ENCODE measurements at places on chromosomes 1 and 21. TPM values are rescaled to one million over a fixed set of nuclear protein-coding genes. Genes with fewer than 3 reads are reported as not detected.

Gene GPR25
- not detected for total RNA-seq

DNA sequence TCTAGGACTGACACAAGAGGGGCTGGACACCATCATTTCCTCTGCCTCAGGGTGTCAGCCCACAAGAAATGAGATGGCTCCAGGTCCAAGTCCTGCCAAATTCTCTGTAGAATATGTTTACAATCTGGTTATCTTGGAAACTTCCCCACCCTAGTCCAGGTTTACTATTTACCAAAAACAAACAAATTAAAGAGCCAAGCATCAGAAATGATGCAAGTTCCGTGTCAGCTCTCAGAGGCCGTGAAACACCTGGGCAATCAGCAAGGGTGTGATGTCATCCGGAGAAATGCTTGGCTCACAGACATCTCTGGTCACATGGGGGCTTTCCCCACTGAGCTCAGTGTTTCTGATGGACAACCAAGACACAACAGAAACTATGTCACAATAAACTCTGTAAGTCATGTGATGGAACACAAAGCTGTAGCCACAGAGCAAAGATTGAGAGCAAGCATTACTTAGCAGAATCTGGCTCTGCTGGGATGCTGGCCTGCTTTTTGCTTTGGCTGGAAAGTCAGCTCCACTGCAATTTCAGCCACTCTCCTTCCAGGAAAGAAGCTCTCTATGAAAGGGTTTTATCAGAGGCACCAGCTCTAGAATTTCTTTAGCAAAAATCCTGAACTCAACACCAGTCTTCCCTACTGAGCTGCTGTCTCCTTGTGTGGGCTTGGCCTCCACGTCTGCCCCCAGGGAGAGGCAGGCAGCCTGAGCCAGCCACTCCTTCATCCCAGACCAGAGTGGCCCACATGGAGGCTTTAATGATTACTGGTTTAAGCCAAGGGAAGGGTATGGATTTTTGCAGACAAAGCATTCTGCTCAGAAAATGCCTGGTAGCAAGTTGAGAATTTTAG, 55.9 kb downstream of the NENF start:
- no peaks in the 10 kb centered on the region for H3K27me3 ChIP-seq
- no peak overlapping the region for H3K4me3 ChIP-seq
- H3K27ac ChIP-seq, result peak overlapping the region; percentile 45
- no peaks in the 10 kb centered on the region for H3K36me3 ChIP-seq
- no peaks in the 10 kb centered on the region for H3K4me1 ChIP-seq

Gene CACNA1E
- total RNA-seq, result not detected

DNA sequence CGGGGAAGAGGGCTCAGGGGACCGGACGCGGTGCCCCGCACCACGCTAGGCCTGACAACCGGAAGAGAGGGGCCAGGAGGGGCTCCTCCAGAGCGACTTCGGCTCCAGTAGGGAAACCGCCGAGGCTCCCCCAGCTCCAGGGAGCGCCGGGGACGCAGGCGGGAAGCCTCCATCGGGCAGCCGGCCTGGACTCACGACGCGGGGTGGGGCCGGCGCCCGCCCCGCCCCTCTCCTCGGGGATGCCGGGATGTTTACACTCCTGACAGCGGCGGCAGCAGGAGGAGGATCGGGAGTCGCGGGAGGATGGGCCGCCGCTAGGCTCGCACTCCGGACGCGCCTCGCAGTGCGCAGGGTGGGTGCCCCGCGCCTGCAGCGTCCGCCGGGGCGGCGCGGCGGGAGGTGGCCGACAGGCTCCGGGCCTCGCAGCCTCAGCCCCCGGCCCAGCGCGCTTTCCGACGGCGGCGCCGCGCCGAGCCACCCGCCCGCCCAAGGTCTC, at the start of gene NEK7:
Gene NEK7 (plus strand): TSS at position 254 of the 496 bp plus-strand sequence. CDS start 75,583 bp downstream, outside the sequence.
- H3K4me1 ChIP-seq, result peaks cover 11% of the 10 kb centered on the region
- H3K36me3 ChIP-seq, result no peaks in the 10 kb centered on the region
- peak within 1 kb of the TSS; percentile 99 for H3K27ac ChIP-seq
- H3K4me3 ChIP-seq, result peak within 1 kb of the TSS; percentile 96

GRCh38 chr1:23638188-23638619, 53.4 kb upstream of the RPL11 start:
- H3K4me3 ChIP-seq, result no peak overlapping the region
- DNase-seq, result no peak
- peaks cover 10% of the 10 kb centered on the region for H3K4me1 ChIP-seq
- H3K36me3 ChIP-seq, result no peaks in the 10 kb centered on the region
- no peaks in the 10 kb centered on the region for H3K27me3 ChIP-seq
- H3K27ac ChIP-seq, result no peak overlapping the region

DNA sequence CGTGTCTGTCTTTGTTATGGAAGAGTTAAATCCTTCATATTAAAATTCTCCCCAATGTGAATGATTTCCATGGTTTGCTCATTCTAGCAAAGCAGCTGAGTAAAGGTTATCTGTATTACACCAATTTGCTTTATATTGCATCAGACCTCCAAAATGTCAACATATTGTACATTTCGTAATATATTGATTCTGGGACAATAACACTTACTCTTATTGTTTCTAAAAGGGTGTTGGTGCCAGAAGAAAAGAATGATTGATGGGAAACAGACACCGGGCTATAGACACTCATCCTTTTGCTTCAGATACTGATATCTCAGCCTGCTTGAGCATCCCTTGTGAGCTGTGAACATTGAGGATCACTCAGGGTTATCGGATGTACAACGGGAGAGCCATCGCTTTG, 7.0 kb downstream of the NTNG1 start:
- DNase-seq, result no peak
- H3K36me3 ChIP-seq, result no peaks in the 10 kb centered on the region
- H3K4me1 ChIP-seq, result no peaks in the 10 kb centered on the region
- no peak overlapping the region for H3K4me3 ChIP-seq
- H3K27me3 ChIP-seq, result peaks cover 25% of the 10 kb centered on the region

DNA sequence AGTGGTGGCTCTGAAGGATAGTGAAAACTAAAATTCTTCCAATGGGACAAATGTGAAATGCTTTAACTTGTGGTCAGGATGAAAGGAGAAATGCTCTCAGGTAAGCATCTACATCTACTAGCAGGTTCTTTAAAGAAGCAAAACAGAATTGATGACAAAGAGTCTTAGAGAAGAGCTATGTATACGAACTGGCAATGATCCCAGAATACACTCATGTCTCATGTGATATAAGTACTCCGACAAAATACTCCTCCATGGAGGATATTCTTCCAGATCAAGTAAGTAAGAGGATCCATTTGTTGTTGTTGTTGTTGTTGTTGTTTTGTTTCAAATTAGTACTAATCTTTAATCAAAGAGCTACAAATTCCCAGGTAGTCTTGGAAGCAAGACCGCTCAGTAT, 174.0 kb upstream of the ATP1B1 start:
- no peak for DNase-seq
- H3K4me3 ChIP-seq, result no peak overlapping the region
- no peak overlapping the region for H3K27ac ChIP-seq
- no peaks in the 10 kb centered on the region for H3K4me1 ChIP-seq
- H3K36me3 ChIP-seq, result no peaks in the 10 kb centered on the region
- H3K27me3 ChIP-seq, result no peaks in the 10 kb centered on the region

DNA sequence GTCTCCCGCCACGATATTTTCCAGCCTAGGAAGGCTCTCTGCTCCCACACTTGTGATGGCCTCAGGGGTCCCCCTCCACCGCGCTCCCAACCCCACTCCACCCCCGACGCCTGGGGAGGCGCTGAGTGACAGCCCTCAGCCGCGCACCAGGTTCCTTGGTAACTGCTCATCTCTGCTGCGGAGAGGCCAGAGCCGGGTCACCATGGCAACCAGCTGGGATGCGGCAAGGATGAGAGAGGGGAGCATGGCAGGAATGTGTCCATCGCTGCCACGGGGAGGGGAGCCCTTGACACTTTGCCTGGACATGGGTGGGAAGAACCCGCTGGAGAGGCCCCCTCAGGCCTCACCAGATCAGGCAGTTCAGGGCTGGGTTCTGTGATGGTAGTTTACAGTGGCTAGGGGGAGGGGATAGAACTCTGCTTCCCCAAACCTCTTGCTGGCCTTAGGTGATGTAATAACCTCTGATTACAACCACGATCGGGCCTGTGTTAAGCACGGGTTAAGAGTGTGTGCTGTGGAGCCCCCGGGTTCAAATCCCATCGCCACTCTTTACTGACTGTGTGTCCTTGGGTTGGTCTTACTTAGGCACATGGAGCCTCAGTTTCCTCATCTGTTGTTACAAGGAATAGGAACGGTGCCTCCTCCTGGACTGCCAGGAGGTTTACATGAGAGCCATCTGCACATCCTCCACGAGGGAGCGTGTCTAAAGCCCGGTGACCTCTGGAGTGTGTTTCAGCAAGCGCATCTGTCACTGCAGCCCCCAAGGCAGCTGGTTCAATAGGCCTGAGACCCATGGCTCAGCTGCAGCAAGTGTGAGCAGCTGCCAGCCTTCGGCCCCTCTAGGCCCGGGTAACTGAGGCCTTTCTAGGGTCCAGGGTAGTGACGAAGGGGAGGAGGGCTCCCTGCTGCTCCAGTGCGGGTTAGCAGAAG, 6.3 kb downstream of the KIF17 start:
- no peak for DNase-seq
- no peaks in the 10 kb centered on the region for H3K4me1 ChIP-seq
- no peaks in the 10 kb centered on the region for H3K36me3 ChIP-seq
- H3K4me3 ChIP-seq, result no peak overlapping the region

- no peak overlapping the region for H3K27ac ChIP-seq
- H3K36me3 ChIP-seq, result no peaks in the 10 kb centered on the region
- H3K4me1 ChIP-seq, result no peaks in the 10 kb centered on the region
- no peaks in the 10 kb centered on the region for H3K27me3 ChIP-seq
Observed at GRCh38 chr1:93608187-93609109, 73.2 kb downstream of the BCAR3 start.

Gene RXFP4
- 0.80 TPM for total RNA-seq

Gene SLAMF7
- total RNA-seq, result 2.7 TPM

DNA sequence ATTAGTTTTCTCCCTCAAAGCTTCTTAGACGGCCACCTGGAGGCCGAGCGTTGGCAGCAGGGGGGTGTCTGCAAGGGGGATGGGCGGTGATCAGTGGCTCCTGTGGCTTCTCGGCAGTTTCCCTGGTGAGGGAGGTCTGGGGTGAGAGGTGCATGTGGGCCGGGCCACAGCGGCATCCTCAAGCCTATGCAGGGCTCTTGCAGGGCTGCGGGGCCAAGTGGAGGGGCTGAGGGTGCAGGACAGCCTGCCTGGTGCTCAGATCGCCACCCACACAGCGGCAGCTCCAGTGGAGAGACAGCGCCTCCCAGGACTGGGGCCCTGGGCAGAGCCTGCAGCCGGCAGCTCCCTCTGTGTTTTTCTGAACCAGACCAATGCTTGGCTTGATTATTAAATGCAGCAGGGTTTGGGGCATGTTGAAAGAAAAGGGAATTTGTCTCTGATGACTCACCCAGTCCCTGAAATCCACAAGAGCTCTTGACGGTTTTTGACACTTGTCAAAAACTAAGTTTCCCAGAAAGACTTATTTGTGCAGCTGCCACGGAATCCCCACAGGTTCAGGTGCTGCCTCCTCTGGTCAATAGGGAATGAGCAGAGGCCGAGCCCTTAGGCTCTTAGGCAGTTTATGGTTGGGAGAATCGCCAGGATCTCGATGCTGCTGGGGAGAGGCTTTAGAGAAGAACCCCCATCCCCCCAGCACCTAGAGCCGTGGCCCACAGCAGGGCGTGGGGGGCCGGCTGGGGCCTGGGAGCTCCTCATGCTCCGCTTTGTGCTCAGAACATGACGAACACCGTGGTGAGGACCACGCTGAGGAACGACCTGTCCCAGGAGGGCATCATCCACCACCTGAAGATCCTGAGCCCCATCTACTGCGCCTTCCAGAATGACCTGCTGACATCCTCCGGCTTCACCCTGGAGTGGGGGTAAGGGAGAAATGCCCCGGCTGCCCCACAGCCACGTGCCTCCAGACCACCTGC, 54.7 kb downstream of the UMODL1 start:
- DNase-seq, result no peak
- H3K4me3 ChIP-seq, result no peak overlapping the region
- H3K27ac ChIP-seq, result no peak overlapping the region

GRCh38 chr1:100039591-100039990, 69.8 kb downstream of the SLC35A3 start:
- DNase-seq, result no peak
- H3K4me3 ChIP-seq, result peak overlapping the region; percentile 78
- H3K4me1 ChIP-seq, result peaks cover 27% of the 10 kb centered on the region
- H3K27me3 ChIP-seq, result no peaks in the 10 kb centered on the region
- H3K36me3 ChIP-seq, result no peaks in the 10 kb centered on the region

DNA sequence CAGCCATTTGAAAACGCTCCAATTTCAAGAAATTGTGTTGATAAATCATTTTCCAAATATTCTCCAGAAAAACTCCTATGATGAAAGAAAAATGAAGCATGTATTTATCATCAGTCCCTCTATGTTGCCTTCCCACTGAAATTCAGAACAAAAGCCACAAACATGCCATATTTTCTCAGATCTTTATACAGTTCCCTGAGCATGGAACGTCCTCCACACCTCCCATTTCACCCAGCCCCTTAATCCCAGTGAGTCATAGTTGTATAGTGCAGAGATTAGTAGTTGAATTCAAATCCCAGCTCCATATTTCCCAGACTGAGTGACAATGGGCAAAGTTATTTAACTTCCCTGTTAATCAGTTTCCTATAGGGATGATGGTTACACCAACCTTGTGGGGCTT, 20.6 kb upstream of the NPL start:
- no peaks in the 10 kb centered on the region for H3K4me1 ChIP-seq
- H3K4me3 ChIP-seq, result no peak overlapping the region
- no peaks in the 10 kb centered on the region for H3K36me3 ChIP-seq
- no peak for DNase-seq

Gene CHIA
- total RNA-seq, result not detected

Gene TTC24
- not detected for total RNA-seq

Gene TSPEAR
- not detected for total RNA-seq

GRCh38 chr1:46983166-46983829, 40.2 kb upstream of the CYP4X1 start:
- H3K4me3 ChIP-seq, result no peak overlapping the region
- H3K4me1 ChIP-seq, result no peaks in the 10 kb centered on the region
- DNase-seq, result no peak
- no peaks in the 10 kb centered on the region for H3K36me3 ChIP-seq
- no peaks in the 10 kb centered on the region for H3K27me3 ChIP-seq

DNA sequence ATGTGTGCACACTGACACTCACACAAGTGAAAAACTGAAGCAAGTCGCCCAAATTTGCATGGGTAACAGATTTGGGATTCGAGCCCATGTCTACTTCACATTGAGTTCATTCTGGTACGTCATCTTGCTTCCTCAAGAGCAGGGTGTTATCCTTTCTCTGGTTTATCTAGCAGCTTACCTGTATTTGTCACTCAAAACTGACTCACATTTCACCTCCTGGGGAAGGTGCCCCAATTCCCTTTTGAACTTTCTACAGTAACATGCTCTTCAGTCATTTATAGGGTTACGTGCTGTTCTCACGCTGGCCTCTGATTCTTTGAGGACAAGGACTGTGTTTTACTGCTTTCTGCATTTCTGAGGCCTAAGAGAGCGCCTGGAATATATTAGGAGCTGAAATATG, 162.8 kb downstream of the PDE4B start:
- peak; percentile 11 for DNase-seq
- H3K27ac ChIP-seq, result peak overlapping the region; percentile 80
- no peaks in the 10 kb centered on the region for H3K36me3 ChIP-seq
- H3K27me3 ChIP-seq, result no peaks in the 10 kb centered on the region
- peaks cover 21% of the 10 kb centered on the region for H3K4me1 ChIP-seq
- no peak overlapping the region for H3K4me3 ChIP-seq

All from transverse colon (tissue), 4 donors.